Peyer's patch (tissue), 4 donors: ENCODE measurements at places on chromosomes 7 and 10. TPM values are rescaled to one million over a fixed set of nuclear protein-coding genes. Genes with fewer than 3 reads are reported as not detected.

RNF133 gene
- 2.8 TPM for total RNA-seq

- H3K36me3 ChIP-seq = no peaks in the 10 kb centered on the region
- H3K4me1 ChIP-seq = no peaks in the 10 kb centered on the region
- H3K4me3 ChIP-seq = no peak overlapping the region
- no peak for DNase-seq
These were observed 282.8 kb downstream of the ARHGAP12 start for GRCh38 chr10:31645786-31646185.

DNA sequence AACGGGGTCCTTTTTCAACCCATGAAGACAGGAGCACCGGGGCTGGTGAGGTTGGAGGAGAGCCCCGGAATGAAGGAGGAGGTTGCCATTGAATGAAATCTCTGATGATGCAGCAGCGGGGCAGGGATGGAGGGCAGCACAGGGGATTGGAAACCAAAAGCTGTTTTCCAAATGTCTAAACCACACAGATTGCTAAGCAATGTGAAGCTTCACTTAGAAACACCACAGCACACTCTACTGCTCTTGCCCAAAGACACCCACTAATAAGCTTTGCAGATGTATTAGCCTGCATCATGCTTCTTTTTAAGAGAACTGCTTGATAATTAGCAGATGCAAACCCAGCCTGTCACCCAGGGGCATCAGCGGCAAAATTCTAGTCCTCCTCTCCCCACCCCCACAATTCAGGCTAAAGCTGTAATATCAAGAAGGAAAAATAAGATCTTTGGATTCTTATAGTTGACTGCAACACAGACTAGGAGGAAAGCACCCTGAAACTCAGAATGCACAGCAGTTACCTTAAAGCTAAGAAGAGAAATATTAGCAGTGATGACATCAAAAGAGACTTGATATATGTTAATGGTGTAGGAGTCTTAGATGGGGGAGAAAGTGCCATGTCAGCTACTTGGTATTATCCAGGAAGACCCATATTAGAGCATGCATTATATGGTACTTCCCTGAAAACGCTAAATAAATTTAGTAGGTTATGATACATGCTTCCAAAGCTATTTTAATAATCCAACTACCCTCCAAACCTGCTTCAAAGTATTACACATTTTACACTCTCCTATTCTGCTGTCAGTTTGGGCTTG is 666.7 kb downstream of the KCNMA1 start:
- H3K27me3 ChIP-seq = no peaks in the 10 kb centered on the region
- no peak overlapping the region for H3K27ac ChIP-seq
- DNase-seq = no peak
- no peaks in the 10 kb centered on the region for H3K36me3 ChIP-seq
- H3K4me3 ChIP-seq = no peak overlapping the region

DNA sequence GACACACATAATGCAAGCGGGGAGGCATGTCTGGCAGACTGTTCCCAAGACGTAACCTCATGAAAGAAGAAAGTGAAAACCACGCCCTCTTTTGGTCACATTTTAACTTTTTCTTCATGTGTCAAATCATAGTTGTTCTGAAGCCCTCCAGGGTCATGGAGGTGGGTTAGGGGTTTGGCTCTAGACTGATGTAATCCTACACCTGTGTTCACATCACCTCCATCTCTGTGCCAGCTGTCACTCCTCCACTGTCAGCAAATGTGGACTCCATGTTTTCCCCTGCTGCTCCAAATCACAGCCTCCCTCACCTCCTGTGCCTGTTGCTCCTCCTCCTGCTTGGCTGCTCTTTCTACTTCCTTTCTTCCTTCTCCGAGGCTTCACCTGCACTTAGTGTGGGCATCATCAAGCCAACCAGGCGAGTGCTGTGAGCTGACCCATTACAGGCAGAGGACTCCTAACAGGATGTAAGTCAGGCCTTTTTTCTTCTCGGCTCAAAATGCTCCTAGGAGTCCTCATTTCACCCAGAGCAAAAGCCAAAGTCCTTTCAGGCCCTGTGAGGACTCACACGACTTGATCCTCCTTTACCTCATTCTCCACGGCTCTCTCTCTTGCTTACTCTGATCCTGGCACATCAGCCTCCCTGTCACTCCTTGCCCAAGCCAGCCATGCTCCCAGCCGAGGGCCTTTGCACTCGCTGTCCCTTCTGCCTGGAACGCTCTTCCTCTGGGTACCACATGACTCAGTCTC is 66.4 kb upstream of the IFRD1 start:
- no peak for DNase-seq
- no peak overlapping the region for H3K4me3 ChIP-seq
- H3K36me3 ChIP-seq = no peaks in the 10 kb centered on the region
- no peak overlapping the region for H3K27ac ChIP-seq
- no peaks in the 10 kb centered on the region for H3K4me1 ChIP-seq
- no peaks in the 10 kb centered on the region for H3K27me3 ChIP-seq

DNA sequence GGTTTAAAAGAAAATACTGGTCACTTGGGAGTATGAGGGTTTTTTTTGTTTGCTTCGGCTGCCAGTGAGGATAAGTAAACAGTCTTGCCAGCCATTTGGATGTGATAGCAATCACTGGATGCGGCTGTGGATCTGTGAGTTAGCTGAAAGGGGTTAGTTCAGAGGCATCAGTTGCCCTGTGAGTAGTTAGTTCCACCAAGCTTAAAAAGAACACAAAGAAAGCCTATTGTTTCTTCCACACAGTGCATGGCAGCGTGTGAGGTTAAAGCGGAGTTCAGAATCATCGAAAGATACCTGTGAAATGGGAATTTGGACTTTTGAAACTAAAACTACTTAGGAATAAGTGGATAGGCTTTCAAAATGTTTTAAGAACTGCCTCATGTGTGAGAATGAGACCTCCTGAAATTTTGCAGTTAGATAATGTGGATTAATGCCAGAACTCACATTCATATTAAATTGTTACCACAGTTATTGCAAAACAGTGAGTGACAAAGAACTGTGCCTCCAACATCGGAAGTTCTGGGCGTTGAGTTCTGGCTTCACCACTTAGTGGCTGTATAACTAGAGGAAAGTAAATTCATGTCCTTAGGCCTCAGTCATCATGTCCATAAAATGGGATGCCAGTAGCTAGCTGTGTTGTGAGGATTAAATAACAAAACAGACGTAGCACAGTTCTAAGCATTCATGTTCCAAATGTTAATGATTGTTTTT is 31.3 kb downstream of the KIAA1217 start:
- no peaks in the 10 kb centered on the region for H3K36me3 ChIP-seq
- no peak overlapping the region for H3K27ac ChIP-seq
- no peaks in the 10 kb centered on the region for H3K27me3 ChIP-seq
- H3K4me3 ChIP-seq = no peak overlapping the region
- DNase-seq = no peak
- H3K4me1 ChIP-seq = no peaks in the 10 kb centered on the region

DNA sequence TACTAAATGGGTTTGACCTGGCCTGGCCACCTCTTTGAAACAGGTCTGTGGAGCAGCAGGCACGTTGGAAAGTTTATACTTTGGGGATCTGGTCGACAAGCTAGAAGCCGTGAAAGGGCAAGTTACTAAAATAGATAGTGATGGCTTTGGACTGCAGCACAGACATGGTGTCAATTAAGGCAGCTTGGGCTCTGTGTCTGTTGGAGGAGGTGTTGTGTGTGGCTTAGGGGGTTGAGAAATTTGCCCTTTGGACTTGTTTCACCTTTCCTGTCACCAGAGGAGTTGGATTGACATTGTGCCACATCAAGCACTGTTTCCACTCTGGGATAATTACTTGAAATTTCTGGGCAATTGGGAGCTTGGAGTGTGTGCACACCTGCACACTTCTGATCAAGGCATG is 251.8 kb upstream of the MKI67 start:
- no peaks in the 10 kb centered on the region for H3K4me1 ChIP-seq
- H3K4me3 ChIP-seq = no peak overlapping the region
